ENCODE measurements at places on chromosomes 12 and 14.

- peak; percentile 90 for DNase-seq
These were observed 1165.4 kb downstream of the TMEM121 start for GRCh38 chr14:106691601-106692291.

DNA sequence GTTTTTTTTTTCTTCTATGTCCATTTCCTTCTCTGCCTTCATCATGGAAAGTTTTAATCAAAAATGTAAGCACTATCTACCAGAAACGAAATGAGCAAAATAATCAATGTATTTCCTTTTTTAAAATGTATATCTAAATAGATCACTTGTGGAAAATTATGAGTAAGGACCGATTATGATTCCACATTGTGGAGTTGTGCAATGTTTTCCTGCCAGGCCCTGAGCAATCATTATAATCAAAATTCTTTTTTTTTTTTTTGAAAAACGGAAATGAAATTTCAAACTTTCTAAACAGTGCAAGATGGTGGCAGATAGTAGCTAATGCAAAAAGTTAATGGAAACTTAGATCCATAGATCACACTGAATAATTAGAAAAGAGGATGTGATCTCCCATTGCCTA is 1074.6 kb upstream of the TMEM132C start:
- no peak for DNase-seq

- no peak for DNase-seq
These were observed 458 bp upstream of the HOXC4 start for GRCh38 chr12:54053003-54053750.

DNA sequence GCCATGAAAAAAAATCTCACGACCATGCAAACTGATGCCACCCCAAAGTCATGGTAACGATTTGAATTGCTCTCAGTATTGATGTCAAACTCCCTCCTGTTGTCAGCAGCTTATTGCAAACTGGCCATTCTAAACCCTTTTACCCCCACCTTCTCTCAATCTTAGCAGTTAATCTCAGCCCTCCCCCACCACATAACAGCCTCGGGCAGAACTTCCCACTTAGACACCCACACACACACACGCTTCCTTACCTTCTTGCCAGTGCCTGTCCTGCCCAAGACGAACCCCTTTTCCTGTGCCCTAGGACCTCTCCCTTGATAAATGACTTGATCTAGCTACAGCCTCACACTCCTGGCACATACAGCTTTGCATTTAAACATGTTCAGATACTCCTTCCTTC is 56.6 kb downstream of the GPATCH2L start:
- DNase-seq: no peak

- no peak for DNase-seq
These were observed 67.2 kb downstream of the RIC8B start for GRCh38 chr12:106841510-106842302.

Data from stimulated activated CD8-positive, alpha-beta memory T cell treated with anti-CD3 and anti-CD28 coated beads, Interleukin-7, amount 100 ng/mL, for 48 hours (primary cell).